Fibroblast of lung (primary cell): ENCODE measurements at places on chromosomes 7 and 10. TPM values are rescaled to one million over a fixed set of nuclear protein-coding genes. Genes with fewer than 3 reads are reported as not detected.

ZNF786 gene
- 4.6 and 5.4 TPM in 2 replicates for total RNA-seq

DNA sequence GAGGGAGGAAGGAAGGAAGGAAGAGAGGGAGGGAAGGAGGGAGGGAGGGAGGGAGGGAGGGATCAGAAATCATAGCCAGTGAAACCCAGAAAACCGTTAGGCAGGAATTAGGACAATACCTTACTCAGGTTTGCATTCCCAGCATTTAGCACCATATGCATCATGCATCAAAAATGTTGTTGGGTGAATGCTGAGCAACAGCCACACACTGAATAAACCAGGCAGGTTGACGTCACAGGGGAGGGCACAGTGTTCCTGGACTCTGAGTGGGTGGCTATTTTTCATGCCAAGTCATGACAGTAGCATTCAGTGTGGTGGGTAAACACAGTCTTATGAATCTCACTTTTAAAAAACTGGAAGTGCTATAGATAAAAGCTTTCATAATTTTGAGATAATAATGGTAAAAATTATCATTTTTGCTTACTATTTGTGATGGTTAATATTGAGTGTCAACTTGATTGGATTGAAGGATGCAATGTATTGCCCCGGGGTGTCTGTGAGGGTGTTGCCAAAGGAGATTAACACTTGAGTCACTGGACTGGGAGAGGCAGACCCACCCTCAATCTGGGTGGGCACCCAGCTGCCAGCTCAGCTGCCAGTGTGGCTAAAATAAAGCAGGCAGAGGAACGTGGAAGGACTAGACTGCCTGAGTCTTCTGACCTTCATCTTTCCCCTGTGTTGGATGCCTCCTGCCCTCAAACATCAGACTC is 199.1 kb upstream of the PRKCQ start:
- peaks cover 2% of the 10 kb centered on the region for H3K4me1 ChIP-seq
- no peak overlapping the region for H3K4me3 ChIP-seq

- no peak overlapping the region for H3K4me3 ChIP-seq
- H3K27me3 ChIP-seq: no peaks in the 10 kb centered on the region
- DNase-seq: peak; percentile 87
- no peak overlapping the region for H3K27ac ChIP-seq
- H3K4me1 ChIP-seq: no peaks in the 10 kb centered on the region
Measured at GRCh38 chr7:41247143-41247865, 455.6 kb downstream of the INHBA start.

- H3K4me1 ChIP-seq: no peaks in the 10 kb centered on the region
- no peak for DNase-seq
- H3K27ac ChIP-seq: no peak overlapping the region
- H3K4me3 ChIP-seq: no peak overlapping the region
Measured at GRCh38 chr10:131670341-131670740, 230.5 kb upstream of the PPP2R2D start.

- no peak overlapping the region for H3K27ac ChIP-seq
- H3K27me3 ChIP-seq: peaks cover 2% of the 10 kb centered on the region
- no peak for DNase-seq
- no peaks in the 10 kb centered on the region for H3K4me1 ChIP-seq
- no peak overlapping the region for H3K4me3 ChIP-seq
Measured at GRCh38 chr7:50863053-50863452, 80.4 kb upstream of the GRB10 start.

DNA sequence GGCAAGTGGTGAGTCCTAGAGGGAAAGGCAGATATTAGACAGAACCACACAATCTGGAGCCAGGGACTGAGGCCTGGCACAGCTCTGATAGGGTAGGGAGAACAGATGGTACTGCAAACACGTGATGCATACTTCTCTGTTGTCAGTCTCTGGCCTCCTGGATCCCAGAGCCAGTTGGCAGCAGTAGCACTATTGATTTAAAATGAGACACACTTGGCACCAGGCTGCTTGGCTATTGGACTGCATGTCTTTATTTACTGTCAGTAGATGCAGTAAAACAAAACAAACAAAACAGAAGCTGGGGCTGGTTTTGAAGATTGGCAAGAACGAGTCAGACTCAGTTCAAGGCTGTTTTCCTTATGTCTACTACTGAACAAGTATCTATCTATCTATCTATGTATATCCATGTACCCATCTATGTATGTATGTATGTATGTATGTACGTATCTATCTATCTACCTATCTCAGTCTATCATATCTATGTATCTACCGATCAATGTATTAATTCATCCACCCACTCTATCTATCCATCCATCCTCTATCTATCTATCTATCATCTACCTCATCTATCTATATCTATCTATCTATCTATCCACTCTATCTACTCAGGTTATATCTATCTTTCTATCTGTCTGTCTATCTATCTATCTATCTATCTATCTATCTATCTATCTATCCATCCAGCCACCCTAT is 23.4 kb upstream of the MGAM2 start:
- no peak for DNase-seq
- no peak overlapping the region for H3K27ac ChIP-seq
- H3K36me3 ChIP-seq: no peaks in the 10 kb centered on the region
- H3K27me3 ChIP-seq: no peaks in the 10 kb centered on the region

PAX2 gene
- under 0.01 TPM in 1 of 2 replicates, not detected in the other for total RNA-seq

GRCh38 chr7:157431173-157431950 is 94.6 kb downstream of the DNAJB6 start:
- H3K27ac ChIP-seq: no peak overlapping the region
- no peaks in the 10 kb centered on the region for H3K4me1 ChIP-seq
- no peaks in the 10 kb centered on the region for H3K36me3 ChIP-seq
- DNase-seq: no peak

GRCh38 chr10:8985651-8986050 is 931.2 kb downstream of the GATA3 start:
- H3K36me3 ChIP-seq: no peaks in the 10 kb centered on the region
- no peaks in the 10 kb centered on the region for H3K27me3 ChIP-seq
- H3K4me1 ChIP-seq: no peaks in the 10 kb centered on the region
- no peak overlapping the region for H3K4me3 ChIP-seq

CCL24 gene
- total RNA-seq: not detected in 2 replicates

- H3K4me1 ChIP-seq: no peaks in the 10 kb centered on the region
- no peak for DNase-seq
- no peak overlapping the region for H3K4me3 ChIP-seq
- H3K36me3 ChIP-seq: no peaks in the 10 kb centered on the region
- H3K27ac ChIP-seq: no peak overlapping the region
Measured at GRCh38 chr10:131825150-131825848, 75.5 kb upstream of the PPP2R2D start.

DNA sequence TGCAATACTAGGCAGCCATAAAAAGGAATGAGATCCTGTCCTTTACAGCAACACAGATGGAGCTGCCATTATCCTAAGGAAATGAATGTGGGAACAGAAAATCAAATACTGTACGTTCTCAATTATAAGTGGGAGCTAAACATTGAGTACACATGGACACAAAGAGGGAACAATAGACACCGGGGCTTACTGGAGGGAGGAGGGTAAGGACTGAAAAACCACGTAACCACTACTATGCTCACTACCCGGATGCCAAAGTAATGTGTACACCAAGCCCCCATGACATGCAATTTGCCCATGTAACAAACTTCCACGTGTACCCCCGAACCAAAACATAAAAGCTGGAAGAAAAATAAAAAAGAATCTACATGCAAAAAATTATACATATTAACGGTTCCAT is 587.0 kb downstream of the PARD3 start:
- DNase-seq: no peak
- H3K4me1 ChIP-seq: no peaks in the 10 kb centered on the region
- no peak overlapping the region for H3K27ac ChIP-seq
- no peaks in the 10 kb centered on the region for H3K27me3 ChIP-seq
- H3K36me3 ChIP-seq: no peaks in the 10 kb centered on the region
- no peak overlapping the region for H3K4me3 ChIP-seq

DNA sequence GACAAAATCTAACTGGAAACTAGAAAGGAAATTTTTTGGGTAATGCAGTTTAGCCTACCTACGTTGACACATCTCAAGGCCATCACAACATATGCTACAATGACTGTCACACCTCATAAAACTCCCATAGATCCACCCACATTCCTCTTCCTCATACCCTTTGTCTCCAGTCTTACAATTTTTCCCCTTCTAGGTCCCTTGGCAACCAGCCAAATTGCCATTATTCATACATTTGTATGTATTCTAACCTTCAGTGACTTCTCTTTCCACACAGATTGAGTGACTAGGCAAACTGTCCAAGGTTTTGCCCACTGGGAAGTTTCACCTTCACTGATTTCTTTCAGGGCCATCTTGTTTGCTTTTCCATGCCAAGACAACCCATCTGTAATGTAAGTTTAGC is 100.5 kb upstream of the TPK1 start:
- no peaks in the 10 kb centered on the region for H3K36me3 ChIP-seq
- no peak for DNase-seq
- H3K4me1 ChIP-seq: no peaks in the 10 kb centered on the region
- no peak overlapping the region for H3K27ac ChIP-seq

GRCh38 chr10:59991117-59991516 is 84.8 kb upstream of the CCDC6 start:
- no peak overlapping the region for H3K27ac ChIP-seq
- H3K4me3 ChIP-seq: no peak overlapping the region
- H3K36me3 ChIP-seq: no peaks in the 10 kb centered on the region
- H3K27me3 ChIP-seq: no peaks in the 10 kb centered on the region
- no peak for DNase-seq

GRCh38 chr10:58239561-58240169 is 28.0 kb downstream of the IPMK start:
- no peaks in the 10 kb centered on the region for H3K36me3 ChIP-seq
- no peak overlapping the region for H3K4me3 ChIP-seq
- peaks cover 3% of the 10 kb centered on the region for H3K4me1 ChIP-seq
- no peak overlapping the region for H3K27ac ChIP-seq
- no peaks in the 10 kb centered on the region for H3K27me3 ChIP-seq
- DNase-seq: peak; percentile 20

CRHR2 gene
- total RNA-seq: not detected in 2 replicates

DNA sequence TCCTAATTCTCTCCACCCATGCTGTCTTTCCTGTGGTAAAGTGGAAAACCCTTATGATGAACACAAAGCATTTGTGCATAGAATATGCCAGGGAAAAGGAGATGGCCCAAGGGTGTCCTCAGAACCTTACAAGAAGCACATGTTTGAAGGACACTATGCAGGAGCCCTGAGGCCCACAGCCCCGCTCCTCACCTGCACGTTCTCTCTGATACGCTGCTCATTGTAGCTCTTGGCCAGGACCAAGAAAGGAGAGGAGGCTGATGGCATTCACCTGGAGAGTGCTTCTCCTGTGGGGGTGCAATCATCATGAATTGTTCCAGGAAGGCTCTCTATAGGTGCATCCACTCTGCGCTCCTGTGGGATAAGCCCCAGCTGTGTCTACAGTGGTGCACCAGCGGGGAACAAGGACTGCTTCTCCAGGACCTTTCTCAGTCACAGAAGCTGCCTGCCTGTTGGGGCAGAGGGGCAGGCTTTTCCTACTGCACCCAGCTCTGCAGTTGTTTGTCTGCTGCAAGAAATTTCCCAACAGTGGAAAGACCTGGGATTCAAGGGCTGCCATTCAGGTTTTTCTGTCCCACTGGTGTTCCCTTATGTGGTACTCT is 19.9 kb downstream of the AKR1C2 start:
- H3K4me3 ChIP-seq: no peak overlapping the region
- DNase-seq: no peak
- no peaks in the 10 kb centered on the region for H3K27me3 ChIP-seq
- no peaks in the 10 kb centered on the region for H3K36me3 ChIP-seq

SPDYE16 gene
- total RNA-seq: 0.17 and 0.51 TPM in 2 replicates

GRCh38 chr7:90945104-90945787 is 319.0 kb upstream of the FZD1 start:
- H3K36me3 ChIP-seq: no peaks in the 10 kb centered on the region
- H3K4me1 ChIP-seq: no peaks in the 10 kb centered on the region
- no peaks in the 10 kb centered on the region for H3K27me3 ChIP-seq
- H3K4me3 ChIP-seq: no peak overlapping the region

KIFBP gene
- total RNA-seq: 25.9 and 29.7 TPM in 2 replicates

UCN3 gene
- total RNA-seq: not detected in 2 replicates

- H3K27me3 ChIP-seq: no peaks in the 10 kb centered on the region
- no peak overlapping the region for H3K4me3 ChIP-seq
- H3K4me1 ChIP-seq: no peaks in the 10 kb centered on the region
- H3K27ac ChIP-seq: no peak overlapping the region
Measured at GRCh38 chr10:5423771-5424170, 11.4 kb downstream of the NET1 start.

DNA sequence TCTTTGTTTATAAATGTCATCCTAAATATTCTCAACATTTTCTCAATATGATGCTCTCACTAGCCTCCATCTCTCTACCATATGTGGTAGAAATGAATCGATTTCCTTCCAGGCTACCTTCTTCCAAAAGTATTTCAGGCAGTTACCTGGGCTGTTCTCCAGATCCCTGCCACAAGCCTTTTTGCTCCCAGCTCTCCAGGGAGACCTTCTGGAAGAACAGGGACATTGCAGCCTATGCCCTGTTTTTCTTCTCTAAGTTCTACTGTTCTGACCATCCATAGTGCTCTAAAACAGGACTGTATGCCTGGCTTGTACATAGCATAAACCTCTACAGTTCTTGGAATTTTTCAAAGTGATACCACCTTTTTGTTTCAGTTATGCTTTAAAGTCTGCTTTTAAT is 552.8 kb downstream of the ANKRD7 start:
- no peak for DNase-seq
- H3K27me3 ChIP-seq: no peaks in the 10 kb centered on the region
- no peaks in the 10 kb centered on the region for H3K4me1 ChIP-seq
- H3K36me3 ChIP-seq: no peaks in the 10 kb centered on the region
- H3K4me3 ChIP-seq: no peak overlapping the region

GRCh38 chr7:151477867-151478266 is 37.9 kb upstream of the CRYGN start:
- no peak overlapping the region for H3K4me3 ChIP-seq
- no peak for DNase-seq
- no peaks in the 10 kb centered on the region for H3K27me3 ChIP-seq
- peaks cover 5% of the 10 kb centered on the region for H3K36me3 ChIP-seq
- no peaks in the 10 kb centered on the region for H3K4me1 ChIP-seq

DIP2C gene
- 12.6 and 18.3 TPM in 2 replicates for total RNA-seq

DNA sequence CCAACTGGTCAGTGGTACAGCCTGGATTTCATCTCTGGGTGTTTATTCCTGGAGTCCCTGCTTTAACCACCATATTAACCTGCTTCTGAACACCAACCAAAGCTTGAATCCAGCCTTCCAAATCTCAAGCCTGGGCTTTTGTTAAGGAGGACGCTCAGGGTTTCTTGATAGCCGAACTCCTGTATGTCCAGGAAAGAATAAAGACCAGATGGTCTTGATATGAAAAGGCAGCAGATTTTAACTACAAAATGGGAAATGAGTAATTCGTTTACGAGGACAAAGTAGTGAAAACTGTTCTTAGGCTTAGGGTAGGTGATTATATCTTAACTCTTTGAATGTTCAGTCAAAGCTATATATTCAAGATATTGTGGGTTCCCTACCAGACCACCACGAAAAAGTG is 129.1 kb upstream of the INSYN2A start:
- DNase-seq: no peak
- H3K27me3 ChIP-seq: no peaks in the 10 kb centered on the region
- H3K4me3 ChIP-seq: no peak overlapping the region
- no peak overlapping the region for H3K27ac ChIP-seq
- H3K36me3 ChIP-seq: no peaks in the 10 kb centered on the region
- H3K4me1 ChIP-seq: no peaks in the 10 kb centered on the region

GRCh38 chr7:74606101-74606908 is 51.2 kb upstream of the GTF2I start:
- no peak overlapping the region for H3K27ac ChIP-seq
- peaks cover 3% of the 10 kb centered on the region for H3K4me1 ChIP-seq
- H3K36me3 ChIP-seq: no peaks in the 10 kb centered on the region
- no peaks in the 10 kb centered on the region for H3K27me3 ChIP-seq

AQP1 gene
- 10.8 and 44.6 TPM in 2 replicates for total RNA-seq

CCDC146 gene
- 2.8 and 3.6 TPM in 2 replicates for total RNA-seq

LIPF gene
- not detected in 2 replicates for total RNA-seq

GBX1 gene
- not detected in 2 replicates for total RNA-seq
